Activated T-helper 1 cell treated with anti-CD3 and anti-CD28 coated beads, Interleukin-2, amount 50 U/mL, for 16 hours (primary cell): ENCODE measurements at places on chromosomes 2 and 18.

GRCh38 chr2:180222644-180223043, 215.5 kb upstream of the CWC22 start:
- DNase-seq = no peak

- DNase-seq = no peak
These were observed 312.2 kb downstream of the LRATD1 start for GRCh38 chr2:14944562-14945346.

GRCh38 chr18:62729487-62730386, 14.4 kb downstream of the PHLPP1 start:
- no peak for DNase-seq

GRCh38 chr18:369224-370015, 101.6 kb upstream of the THOC1 start:
- no peak for DNase-seq
